GM23338 (cell line): ENCODE measurements at places on chromosomes 7 and 10. TPM values are rescaled to one million over a fixed set of nuclear protein-coding genes. Genes with fewer than 3 reads are reported as not detected.

DNA sequence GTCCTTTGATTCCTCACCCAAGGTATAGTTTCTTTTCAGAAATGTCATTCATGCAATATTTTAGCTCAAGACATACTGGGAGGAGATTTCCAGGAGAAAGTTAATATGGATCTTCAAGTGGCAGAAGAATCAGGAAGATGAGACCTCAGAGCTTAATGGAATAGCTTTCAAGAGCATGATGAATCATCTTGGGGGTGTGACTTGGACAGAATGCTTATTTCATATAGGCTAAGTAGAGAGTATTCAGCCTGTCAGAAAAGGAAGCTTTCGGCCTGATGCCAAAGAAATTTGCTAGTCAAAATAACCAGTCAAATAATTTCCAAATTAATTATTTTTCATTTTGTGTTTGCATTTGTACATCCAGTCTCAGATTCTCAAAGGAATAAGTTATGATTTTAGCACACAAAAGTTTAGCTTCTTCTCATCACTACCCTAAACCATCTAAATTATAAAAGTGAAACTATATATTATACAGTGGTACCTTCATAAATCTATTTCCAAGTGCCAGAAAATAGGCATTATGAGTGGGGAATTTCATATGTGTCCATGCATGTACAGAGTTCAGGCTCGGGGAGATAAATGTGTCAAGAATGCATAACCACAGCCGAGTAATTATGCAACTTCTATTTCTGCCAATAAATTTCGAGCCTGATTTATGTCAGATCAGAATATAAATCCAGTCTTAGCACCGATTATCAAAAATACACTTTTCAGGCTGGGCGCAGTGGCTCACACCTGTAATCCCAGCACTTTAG lies 27.3 kb upstream of the CALD1 start:
- no peak overlapping the region for H3K4me3 ChIP-seq
- no peak overlapping the region for H3K27ac ChIP-seq
- H3K4me1 ChIP-seq = no peaks in the 10 kb centered on the region
- DNase-seq = no peak
- no peaks in the 10 kb centered on the region for H3K36me3 ChIP-seq

DNA sequence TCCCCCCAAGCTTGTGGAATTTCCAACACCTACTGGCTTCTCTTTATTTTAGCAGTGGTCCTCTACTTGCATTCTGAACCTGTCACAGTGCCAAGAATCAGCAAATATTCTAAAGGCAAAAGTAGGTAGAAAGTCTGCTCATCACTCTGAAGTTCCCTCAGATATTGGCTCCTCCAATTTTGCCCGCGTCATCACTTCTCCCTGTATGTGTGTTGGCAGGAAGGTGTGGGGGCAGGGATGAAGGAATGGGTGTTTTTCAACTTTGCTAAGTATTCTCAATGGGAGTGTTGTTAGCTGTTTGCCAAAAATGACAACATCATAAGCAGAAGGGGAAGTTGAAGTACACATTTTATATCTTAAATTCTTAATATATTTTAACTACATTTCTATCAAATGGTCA lies 226.2 kb downstream of the POLR1F start:
- H3K36me3 ChIP-seq = 0 out of 2 replicates have a peak, but pooled peaks cover 3% of the 10 kb centered on the region
- no peaks in the 10 kb centered on the region for H3K27me3 ChIP-seq
- no peak overlapping the region for H3K27ac ChIP-seq
- H3K4me1 ChIP-seq = 0 out of 2 replicates have a peak, but pooled peaks cover 4% of the 10 kb centered on the region
- no peak for DNase-seq
- H3K4me3 ChIP-seq = no peak overlapping the region

The NKX1-2 gene
- 37.0 and 39.4 TPM in 2 replicates for total RNA-seq

DNA sequence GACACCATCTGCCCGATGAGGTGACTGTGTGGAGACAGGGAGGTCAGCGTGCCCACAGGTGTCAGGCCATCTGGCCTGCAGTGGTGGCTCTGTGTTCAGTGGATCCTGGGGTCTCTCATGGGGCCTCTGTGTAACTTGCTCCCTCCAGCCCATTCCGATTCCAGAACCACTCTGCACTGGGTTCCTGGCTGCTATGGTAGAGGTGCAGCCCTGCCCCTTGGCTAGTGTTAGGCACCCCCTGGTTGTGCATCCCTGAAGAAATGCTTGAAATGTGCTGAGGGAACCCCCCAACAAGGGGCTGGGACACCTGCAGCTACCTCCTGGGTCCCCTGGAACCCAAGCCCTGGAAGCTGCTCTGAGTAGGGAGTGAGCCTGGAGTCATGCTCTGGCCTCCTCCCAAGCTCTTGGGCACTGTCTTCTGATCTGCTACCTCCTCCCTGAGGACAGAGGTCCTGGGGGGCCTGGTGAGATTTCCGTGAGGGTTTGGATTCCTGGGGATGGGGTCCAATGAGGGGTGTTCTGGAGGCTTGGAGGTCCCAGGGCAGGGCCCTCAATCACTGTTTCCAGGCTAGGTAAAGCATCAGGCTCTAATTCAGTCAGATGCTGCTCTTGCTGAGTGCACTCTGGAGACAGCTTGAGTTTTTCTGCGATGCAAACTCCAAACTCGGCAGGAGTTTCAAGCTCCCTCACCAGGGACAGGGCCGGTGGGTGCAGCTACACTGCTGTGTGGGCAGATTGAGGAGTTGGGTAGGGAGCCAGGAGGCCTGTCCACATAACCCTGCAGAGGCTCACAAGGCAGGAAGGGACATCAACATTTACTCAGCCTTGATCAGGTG lies 27.7 kb downstream of the RAMP3 start:
- no peaks in the 10 kb centered on the region for H3K27me3 ChIP-seq
- DNase-seq = no peak
- H3K4me1 ChIP-seq = no peaks in the 10 kb centered on the region
- no peaks in the 10 kb centered on the region for H3K36me3 ChIP-seq

- peaks cover 7% of the 10 kb centered on the region; the same call in 1 of the 2 replicates for H3K4me1 ChIP-seq
- no peaks in the 10 kb centered on the region for H3K27me3 ChIP-seq
- no peak overlapping the region for H3K27ac ChIP-seq
- H3K36me3 ChIP-seq = peaks cover 2% of the 10 kb centered on the region; the same call in 1 of the 2 replicates
- DNase-seq = peak; percentile 90
- H3K4me3 ChIP-seq = no peak overlapping the region
Measured at GRCh38 chr7:129271500-129272355, 46.9 kb downstream of the AHCYL2 start.

The SH2B2 gene
- 21.9 and 30.3 TPM in 2 replicates for total RNA-seq

The CYP3A7 gene
- not detected in 2 replicates for total RNA-seq
